ENCODE measurements at places on chromosomes 12 and 14.

DNA sequence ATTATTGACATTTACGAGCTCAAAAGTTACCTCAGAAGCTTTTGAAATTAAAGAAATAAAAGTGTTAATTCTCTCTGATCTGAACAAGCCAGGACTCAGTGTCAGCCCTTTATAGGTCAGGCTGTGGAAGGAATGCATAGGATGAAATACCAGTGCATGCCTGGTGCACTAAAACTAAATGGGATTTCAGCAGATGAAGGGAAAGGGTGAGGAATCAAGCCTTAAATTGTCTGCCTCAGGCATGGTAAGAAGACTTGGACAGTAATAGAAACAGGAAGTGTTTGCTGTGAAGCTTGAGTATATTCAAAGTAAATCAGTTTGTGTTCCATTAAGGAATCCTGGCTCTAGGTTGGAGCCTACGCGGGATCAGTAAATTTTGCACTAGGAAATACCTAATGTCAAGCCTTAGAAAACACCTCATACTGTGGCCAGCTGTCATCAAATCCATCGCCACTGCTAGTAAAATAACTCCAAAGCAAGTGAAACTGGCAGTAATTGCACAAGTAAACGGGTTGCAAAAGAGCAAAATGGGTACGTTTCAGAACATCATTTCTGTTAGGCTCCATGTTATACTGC is 76.3 kb downstream of the PDE3A start:
- DNase-seq, result no peak

GRCh38 chr14:68624541-68625220 is 168.2 kb downstream of the ZFP36L1 start:
- no peak for DNase-seq

GRCh38 chr14:66380143-66380542 is 106.0 kb upstream of the CCDC196 start:
- peak; percentile 55 for DNase-seq

GRCh38 chr12:132061641-132062430 is 82.3 kb downstream of the DDX51 start:
- DNase-seq, result no peak

GRCh38 chr14:96067985-96068930 is 29.1 kb downstream of the C14orf132 start:
- DNase-seq, result no peak

- no peak for DNase-seq
Measured at GRCh38 chr12:96506776-96507175, 17.4 kb downstream of the CFAP54 start.

DNA sequence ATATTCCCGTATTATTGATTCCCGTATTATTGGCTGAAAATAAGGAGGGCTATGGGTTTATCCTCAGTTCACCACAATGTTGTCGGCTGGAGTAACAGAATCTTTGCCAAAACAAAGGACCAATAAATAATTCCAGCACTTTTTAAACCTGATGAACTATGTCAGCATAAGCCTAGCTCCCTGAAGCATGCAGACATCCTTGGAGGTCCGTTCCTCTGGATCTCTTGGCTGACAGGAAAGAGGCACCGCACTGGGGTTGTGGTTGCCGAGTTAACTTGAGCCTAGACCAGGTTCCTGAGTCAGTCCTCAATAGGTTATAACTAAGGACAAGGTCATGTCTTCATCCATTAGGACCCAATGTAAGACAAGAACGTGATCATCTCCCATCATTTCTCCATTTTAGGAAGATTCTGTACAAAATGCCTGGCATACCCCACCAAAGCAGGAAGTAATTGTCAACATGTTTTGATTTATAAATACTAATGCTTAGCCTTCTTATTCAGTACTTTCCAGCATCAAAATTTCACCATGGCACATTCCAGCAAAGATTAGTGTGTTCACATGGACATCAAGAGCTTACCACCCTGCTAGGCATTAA is 36.6 kb downstream of the NID2 start:
- DNase-seq, result no peak

GRCh38 chr12:50597200-50598195 is 92.7 kb downstream of the DIP2B start:
- no peak for DNase-seq

GRCh38 chr12:71160585-71160984 is 2.8 kb upstream of the TSPAN8 start:
- DNase-seq, result no peak

DNA sequence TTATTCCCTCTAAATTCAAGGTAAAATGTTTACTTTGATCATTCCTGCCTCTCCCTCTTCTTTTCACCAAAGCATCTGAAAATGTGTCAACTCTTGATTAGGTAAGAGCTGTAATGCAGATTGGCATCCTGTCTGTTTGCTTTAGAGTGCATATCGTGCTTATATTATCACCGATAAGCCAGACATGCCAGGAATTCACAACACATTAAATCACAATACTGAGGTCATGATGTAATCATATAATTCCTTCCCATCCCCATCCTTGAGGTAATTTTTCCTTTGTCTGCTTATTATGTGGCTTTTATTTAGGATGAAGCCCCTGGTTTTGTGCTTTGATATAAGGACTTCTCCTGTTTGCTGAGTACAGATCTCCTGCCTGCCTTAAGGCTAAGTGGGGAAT is 10.2 kb downstream of the DDX47 start:
- DNase-seq, result no peak

GRCh38 chr12:49803693-49804450 is 24.3 kb downstream of the NCKAP5L start:
- no peak for DNase-seq
